ENCODE measurements at places on chromosomes 5 and 9.

GRCh38 chr5:138459311-138459933 is 5.9 kb upstream of the EGR1 start:
- DNase-seq = peak; percentile 81

- DNase-seq = no peak
Observed at GRCh38 chr5:82105457-82105856, 133.6 kb downstream of the ATG10 start.

DNA sequence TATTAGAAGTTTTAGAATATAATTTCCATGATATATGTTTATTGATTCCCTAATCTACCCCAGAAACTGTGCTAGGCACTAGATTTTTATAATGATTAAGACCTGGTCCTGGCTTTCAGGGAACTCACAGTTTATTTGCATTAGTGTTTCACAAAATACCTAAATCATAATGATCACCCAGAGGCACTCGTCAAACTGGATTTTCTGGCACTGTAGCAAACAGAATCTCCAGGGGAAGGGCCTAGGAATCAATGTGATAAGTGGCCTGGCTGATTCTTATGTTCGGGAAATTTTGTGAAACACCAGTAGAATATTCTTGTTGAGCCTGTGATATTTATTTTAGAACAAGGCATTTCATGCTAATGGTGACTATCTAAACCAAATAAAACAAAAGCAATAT is 37.4 kb upstream of the SRP19 start:
- DNase-seq = no peak

DNA sequence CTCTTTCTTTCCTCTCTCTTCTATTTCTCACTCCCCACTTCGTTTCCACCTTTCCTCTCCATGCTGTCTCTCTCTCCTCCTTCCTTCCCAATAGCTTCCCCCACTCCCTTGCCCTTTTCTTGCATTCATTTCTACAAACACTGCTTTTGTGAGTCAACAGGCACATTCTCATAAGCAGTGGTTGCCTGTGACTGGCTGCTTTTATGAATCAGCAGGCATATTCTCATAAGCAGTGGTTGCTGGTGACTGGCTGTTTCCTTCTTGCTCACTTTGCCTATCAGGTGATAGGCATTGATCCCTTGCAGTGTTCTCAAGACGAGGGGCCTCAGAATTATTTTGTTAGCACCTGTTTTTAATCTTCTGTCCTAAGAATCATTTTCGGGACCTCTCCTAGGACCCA is 116.1 kb upstream of the ACTBL2 start:
- DNase-seq = no peak

DNA sequence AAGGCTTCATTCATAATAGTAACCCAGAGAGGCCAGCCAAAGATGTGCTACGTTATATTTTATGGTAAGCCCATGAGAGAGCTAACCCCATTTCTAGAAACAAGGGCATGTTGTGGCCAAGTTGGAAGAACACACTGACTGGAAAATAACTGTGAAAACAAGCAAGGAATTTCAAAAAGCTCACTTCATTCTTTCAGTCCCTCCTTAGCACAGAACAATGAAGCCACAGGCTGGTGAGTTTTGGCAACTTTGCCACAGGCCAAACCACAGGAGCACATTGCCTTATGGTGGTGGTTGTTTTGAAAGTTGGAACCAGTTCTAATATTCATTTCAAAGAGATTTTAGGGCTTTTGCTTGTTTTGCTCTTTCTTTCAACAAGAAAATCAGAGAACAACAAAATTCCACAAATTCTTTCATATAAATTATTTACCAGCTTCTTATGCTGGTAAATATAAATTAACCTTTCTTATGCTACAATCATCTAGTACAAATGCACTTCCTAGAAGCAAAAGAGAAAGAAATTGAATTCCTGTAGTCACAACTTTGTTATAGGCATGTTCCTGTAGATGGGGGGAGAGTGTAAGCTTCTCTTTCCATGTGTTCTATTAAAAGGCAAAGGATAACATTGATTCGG is 225.4 kb upstream of the RFX3 start:
- DNase-seq = no peak

GRCh38 chr9:131815970-131816873 is 76.3 kb upstream of the RAPGEF1 start:
- DNase-seq = no peak

- no peak for DNase-seq
Observed at GRCh38 chr9:93121316-93122241, 12.5 kb downstream of the NINJ1 start.

- no peak for DNase-seq
Observed at GRCh38 chr9:86663905-86664304, 283.4 kb downstream of the GAS1 start.

- no peak for DNase-seq
Observed at GRCh38 chr9:126151031-126151685, 175.5 kb upstream of the MVB12B start.

- DNase-seq = no peak
Observed at GRCh38 chr5:150801117-150801927, 22.8 kb downstream of the SMIM3 start.

DNA sequence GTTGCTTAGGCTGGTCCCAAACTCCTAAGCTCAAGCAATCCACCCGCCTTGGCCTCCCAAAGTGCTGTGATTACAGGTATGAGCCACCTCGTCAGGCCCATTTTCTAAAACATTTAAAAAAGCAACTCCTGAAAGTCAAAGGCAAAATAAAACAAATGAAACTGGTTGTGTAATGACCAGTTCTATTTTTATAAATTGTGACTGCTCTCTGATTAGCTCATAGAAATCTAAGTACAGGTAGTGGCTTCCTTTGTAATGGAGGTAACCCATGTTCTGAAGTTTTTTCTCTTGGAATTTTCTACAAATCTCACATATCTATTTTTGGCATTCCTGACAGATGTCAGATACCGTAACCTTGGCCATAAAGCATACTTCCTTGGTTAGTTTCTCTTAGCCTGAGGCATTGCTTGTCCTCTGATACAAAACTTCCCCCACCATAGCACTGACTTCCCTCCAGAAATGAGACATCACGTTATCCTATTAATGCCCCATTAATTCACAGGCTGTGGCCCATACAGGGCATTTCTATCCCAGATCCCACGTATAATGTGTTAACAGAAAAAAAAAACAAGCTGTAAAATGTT is 14.1 kb upstream of the AK3 start:
- no peak for DNase-seq

DNA sequence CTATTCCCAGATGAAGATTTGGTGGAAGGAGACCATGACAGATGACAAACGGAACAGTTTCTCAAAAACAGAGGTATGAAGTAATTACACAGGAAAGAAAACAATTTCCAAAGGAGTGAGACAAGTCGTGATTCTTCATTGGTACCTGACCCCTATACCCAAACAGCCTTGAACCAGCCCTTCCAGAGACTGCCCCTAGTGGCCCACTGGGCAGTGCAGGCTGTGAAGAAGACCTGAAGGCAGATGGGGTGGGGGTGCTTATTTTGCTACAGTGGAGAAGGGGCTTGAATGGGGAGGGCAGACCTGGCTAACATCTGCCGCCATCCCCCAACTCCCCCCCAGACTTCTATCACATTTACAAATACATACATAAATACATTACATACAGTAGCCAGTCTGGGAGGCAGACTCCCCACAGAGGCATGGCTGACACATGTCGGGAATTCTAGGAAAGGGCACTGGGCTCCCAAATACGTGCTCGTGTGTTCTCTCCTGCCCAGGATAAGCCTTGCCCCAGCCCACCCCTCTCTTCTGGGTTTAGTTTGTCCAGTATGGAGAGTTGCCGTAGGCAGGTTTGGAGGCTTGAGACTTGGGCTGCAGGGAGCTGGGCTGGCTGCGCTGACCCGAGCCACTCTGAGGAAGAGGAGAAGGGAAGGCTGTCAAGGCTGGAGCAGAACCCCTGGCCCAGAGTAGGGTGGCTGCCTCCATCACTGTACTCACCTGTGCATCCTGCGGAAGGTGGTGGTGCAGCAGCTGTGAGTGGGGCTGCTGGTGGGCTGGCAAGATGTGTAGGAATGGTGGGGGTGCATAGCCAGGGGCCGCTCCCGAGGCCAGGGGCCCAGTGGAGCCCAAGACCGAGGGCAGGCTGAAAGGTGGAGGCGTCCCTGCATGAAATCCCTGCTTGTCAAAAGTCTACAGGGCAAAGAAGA is 105.3 kb downstream of the UBE2R2 start:
- peak; percentile 38 for DNase-seq

- no peak for DNase-seq
Observed at GRCh38 chr9:21685502-21685901, 116.9 kb upstream of the MTAP start.

GRCh38 chr5:179816401-179816795 is 4.3 kb upstream of the SQSTM1 start:
- no peak for DNase-seq

GRCh38 chr9:96383165-96383942 is at the start of gene SLC35D2:
Gene SLC35D2 (minus strand): TSS chr9:96383711. CDS start chr9:96383634, 77 bp downstream.
- DNase-seq = peak; percentile 19

GRCh38 chr5:162484986-162485385 is 417.4 kb downstream of the GABRG2 start:
- no peak for DNase-seq

GRCh38 chr9:128828719-128829452 is 708 bp downstream of the SPOUT1 start:
- DNase-seq = no peak

GRCh38 chr9:4287386-4287785 is 12.5 kb downstream of the GLIS3 start:
- no peak for DNase-seq

DNA sequence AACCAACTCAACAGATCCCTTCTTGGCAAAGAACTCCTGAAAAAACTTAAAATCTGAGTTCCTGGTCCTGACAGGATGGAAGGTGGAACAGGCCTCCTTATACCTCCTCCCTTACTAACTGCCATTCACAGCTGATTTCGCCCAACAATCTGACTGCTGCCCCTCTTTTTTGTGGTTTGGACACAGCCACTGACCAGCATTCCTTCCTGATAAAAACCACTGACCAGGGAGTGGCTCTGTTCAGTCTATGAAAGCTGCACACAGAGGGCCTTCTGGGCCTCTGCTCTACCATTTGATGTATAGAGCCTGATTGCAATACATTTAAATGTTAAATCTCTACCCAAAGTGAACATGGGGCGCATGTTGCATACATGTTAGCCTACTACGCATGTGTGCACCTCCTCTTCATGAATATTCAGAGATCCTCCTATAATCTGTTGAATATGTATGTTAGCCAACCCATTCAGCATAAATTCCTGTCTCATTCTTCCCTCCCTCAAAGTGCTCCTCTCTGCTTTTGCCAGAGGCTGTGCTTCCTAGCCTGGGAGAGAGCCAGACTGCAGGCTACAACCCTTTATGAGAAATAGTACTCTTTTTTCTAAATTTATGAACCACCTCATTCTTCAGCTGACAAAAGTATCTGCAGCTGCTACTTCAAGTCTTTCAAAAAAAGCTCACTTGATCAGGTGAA is 93.7 kb upstream of the MRPS30 start:
- DNase-seq = no peak

GRCh38 chr5:91699429-91699828 is 316.3 kb upstream of the ARRDC3 start:
- no peak for DNase-seq

DNA sequence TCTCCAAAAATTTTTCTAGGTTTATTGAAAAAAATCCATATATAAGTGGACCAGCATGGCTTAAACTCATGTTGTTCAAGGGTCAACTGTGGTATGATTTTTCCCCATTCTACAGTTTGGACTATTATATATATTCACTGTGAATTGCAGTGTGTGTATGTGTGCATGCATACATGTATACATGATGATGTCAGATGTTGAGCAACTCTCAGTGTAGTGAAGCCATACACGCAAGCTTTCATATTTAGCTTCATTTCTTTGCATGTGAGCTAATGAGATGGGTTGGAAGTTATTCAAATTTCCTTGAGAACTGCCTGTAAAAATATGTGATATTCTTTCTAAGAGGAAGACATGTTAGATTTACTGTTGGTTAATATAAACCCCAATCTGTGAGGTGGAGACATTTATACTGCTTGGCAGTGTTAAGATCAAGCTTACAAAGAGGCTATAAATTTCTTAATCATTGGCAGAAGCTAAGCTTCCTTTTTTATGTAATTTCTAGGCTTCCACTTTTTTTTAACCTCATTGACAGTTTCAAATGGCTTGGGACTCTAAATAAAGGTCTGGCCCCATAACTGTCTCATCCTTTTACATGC is 134.8 kb downstream of the GABRG2 start:
- DNase-seq = no peak

DNA sequence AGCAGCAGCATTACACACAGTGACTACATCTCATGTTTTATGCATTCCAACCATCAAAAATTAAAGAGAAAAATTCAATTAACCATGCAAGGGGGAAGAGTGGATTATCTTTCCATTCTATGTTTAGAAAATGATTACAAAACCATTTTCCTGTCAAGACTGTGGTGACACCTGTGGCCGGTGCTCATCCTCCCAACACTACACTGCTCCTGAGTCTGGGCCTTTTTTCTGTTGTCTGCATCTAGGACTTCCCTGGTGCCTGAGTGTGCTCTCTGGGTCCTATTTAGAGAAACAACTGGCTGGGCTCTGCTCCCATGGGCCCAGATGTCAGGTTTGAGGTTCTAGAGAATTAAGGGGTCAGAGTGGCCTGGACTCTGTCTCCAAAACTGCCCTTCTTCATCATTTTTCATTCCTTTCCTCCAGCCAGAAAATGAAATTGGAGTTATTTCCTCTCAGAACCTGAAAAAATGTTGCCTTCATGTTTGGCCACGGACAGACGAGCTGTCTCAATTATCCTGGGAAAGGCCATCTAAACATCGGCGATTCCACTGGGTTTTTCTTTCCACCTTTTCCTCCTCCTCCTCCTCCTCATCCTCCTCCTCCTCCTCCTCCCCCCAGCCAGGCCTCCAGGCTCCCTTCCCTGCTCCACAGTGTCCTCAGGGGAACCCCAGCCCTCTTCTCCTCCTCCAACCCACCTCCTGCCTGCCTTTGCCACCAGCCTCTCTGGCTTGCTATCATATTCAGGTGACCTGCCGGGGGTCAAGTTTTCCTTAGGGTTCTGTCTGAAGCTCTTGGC is 11.4 kb upstream of the ARSI start:
- DNase-seq = no peak

Measured in activated naive CD4-positive, alpha-beta T cell treated with anti-CD3 and anti-CD28 coated beads, Interleukin-2, amount 50 U/mL, for 16 hours (primary cell).